ENCODE measurements at places on chromosomes 3 and 15.

DNA sequence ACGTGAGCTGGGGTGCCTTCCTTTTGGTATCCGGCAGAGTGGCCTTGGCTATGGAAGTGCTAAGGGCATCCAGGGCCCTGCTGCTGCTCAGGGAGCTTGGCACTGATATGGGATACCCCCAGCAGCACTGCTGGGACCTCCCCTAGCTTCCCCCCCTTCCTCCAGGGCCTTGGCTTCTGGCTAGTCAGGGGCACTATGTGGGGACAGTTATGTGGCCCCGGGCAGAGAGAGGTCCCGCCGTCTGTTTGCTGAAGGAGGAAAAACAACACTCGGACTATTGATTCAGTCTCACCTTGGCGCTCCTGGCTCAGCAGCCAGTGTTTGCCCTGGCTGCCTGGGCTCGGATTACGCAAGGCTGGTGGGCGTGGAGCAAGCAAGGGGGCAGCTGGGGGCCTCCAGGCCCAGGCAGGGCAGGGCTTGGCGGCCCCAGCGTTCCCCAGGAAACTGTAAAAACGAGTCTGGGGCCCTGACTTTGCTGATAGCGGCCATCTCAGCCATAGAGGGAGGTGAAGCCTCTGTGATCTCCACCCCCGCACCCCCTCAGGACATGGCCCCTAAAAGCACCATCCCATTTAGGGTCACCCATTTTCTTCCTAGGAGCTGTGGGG, 5.7 kb downstream of the FURIN start:
- DNase-seq, result no peak

GRCh38 chr15:57782731-57783130, 76.2 kb downstream of the POLR2M start:
- no peak for DNase-seq

DNA sequence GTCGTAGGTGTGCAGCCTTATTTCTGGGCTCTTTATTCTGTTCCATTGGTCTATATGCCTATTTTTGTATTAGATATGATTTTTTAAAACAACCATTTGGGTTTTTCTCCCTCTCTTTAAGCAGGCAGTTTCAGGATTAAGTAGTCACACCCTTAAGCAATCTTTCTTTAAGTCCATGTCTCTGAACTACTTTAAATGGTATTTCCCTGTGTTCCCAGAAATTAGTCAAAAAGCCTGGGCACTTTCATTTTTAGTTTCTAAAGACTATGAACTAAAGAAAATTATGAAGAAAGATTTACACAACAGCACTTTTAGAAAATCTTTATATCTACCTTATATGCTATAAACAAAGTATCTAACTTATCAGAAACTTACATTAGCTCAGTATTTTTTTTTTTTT, 110.3 kb downstream of the FAIM start:
- DNase-seq, result no peak

- no peak for DNase-seq
Measured at GRCh38 chr3:22244761-22245521, 493.9 kb upstream of the ZNF385D start.

- no peak for DNase-seq
Measured at GRCh38 chr3:10988991-10989484, 3.5 kb upstream of the SLC6A1 start.

DNA sequence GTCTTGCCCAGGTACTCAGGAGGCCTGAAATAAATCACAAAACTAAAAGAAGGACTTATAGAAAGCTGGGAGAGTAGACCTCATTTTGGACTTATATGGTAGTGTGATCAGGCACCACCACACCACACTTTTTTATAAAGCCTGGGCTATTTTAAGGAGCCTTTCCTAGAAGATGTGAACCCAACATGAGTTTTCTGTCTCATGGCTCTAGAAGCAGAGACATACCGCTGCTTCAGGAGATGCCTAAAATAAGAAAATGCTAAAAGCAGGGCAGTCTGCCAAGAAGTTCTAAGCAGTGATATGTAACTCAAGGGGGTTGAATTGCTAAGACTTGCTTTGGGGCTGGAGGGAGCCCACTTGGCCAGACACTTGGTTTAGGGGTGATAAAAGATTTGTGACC, 49.6 kb downstream of the SUMF1 start:
- DNase-seq, result no peak

GRCh38 chr15:58699769-58700168, 49.7 kb downstream of the ADAM10 start:
- DNase-seq, result no peak

- no peak for DNase-seq
Measured at GRCh38 chr15:43911235-43911781, 84.5 kb downstream of the WDR76 start.

DNA sequence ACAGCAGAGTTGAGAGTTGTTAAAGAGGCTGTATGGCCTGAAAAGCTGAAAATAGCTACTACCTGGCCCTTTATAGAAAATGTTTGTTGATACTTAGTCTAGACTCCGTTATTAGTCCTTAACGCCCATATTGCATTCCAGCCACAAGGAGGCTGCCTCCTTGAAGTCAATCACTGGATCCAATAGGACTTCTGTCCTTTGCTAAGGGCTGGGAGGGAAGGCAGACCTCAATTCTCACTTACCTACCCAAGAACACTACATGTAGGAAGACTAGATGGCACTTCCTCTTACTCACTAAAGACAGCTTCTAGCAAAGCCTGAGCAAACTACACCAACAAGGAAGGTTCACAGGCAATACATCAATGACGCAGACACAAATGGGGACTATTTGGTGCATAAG, 139.5 kb upstream of the HACD2 start:
- DNase-seq, result no peak

GRCh38 chr15:58552505-58553364, 120.9 kb downstream of the LIPC start:
- no peak for DNase-seq

DNA sequence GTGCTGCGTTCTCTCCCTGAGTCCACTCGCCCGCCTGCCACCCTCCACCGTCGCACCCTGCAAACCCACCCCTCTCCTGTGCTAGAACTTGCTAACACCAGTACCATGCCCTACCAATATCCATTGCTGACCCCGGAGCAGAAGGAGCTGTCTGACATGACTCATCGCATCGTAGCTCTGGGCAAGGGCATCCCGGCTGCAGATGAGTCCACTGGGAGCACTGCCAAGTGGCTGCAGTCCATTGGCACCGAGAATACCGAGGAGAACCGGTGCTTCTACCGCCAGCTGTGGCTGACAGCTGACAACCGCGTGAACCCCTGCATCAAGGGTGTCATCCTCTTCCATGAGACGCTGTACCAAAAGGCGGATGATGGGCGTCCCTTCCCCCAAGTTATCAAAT, 4.9 kb upstream of the ALAS1 start:
- no peak for DNase-seq

GRCh38 chr15:52717481-52717880, 38.3 kb upstream of the ATOSA start:
- no peak for DNase-seq

- no peak for DNase-seq
Measured at GRCh38 chr3:71103430-71103921, 480.1 kb downstream of the FOXP1 start.

GRCh38 chr15:39745415-39745814, 37.2 kb downstream of the FSIP1 start:
- DNase-seq, result no peak
